ENCODE measurements at places on chromosomes 6 and 20.

DNA sequence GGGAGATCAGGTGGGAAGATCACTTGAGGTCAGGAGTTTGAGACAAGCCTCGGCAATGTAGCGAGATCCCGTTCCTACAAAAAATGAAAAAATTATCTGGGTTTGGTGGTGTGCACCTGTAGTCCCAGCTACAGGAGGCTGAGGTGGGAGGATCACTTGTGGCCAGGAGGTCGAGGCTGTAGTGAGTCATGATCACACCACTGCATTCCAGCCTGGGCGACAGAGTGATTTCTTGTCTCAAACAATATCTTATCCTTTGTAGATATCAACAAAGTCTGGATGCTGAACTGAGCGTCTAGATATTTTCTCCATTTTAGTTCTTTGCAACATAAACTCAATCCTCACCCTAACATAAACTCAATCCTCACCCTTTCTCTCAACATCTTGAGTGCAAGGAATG, 197.6 kb downstream of the DTNBP1 start:
- no peak for DNase-seq

DNA sequence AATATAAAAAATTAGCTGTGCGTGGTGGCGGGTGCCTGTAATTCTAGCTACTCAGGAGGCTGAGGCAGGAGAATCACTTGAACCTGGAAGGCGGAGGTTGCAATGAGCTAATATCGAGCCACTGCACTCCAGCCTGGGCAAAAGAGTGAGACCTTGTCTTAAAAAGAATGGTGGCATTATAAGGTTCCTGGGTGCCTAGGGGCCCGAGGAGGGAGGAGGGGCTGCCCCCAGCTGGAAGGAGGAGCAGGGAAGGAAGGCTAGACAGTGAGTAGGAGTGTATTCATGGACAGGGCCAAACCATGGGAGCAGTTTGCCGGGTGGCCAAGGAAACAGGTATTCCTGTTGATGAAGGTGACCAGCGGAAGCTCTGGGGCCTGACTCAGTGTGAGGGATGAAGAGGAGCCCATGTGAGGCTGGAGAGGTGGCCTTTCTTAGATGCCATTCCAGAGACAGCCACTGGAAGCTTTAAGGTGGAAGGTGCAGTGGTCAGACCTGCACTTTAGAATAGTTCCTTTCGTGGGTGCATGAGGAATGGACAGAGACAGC, 24.2 kb downstream of the MANBAL start:
- DNase-seq: no peak

GRCh38 chr6:1705630-1706029, 95.9 kb downstream of the FOXC1 start:
- DNase-seq: no peak

GRCh38 chr6:137226697-137227096, 7.5 kb upstream of the IFNGR1 start:
- no peak for DNase-seq

GRCh38 chr20:49658508-49658907, 55.2 kb downstream of the B4GALT5 start:
- DNase-seq: no peak

DNA sequence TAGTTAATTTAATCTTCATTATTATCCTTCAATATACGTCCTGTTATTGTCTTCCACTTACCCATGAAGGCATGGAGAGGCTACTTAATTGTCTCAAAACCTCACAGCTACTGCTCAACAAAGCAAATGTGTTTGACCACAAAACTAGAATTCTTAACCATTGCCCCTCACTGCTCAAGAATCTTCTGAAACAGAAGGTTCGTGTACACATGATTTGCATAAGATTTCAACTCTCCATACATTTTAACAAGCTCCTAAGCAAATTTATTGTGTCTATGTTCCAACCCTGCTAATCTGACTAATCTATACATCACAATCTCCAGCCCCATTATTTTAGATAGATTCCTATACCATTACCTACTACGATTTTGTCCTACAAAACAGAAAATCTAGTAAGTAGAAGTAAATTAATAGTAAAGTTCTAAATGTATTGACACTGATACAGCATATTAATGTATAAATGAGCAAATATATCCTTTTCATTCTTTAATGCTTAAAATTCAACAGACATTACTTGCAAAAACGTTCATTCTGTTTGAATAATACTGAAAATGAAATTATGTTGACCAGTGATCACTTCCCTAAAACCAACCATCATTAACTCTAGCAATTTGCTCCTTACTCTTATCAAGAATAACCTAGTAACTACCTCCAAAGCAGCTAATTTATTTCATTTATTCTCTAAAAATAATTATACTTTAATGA, 89.7 kb upstream of the RNF217 start:
- DNase-seq: no peak

GRCh38 chr6:36318690-36319435, 17.8 kb downstream of the BNIP5 start:
- DNase-seq: no peak

- DNase-seq: peak; percentile 46
These were observed 718.5 kb downstream of the RFPL4B start for GRCh38 chr6:113065611-113066010.

- DNase-seq: no peak
These were observed 85.4 kb upstream of the FOXQ1 start for GRCh38 chr6:1226277-1227099.

GRCh38 chr20:36579996-36580545, 6.7 kb downstream of the TGIF2 start:
- DNase-seq: peak; percentile 16

DNA sequence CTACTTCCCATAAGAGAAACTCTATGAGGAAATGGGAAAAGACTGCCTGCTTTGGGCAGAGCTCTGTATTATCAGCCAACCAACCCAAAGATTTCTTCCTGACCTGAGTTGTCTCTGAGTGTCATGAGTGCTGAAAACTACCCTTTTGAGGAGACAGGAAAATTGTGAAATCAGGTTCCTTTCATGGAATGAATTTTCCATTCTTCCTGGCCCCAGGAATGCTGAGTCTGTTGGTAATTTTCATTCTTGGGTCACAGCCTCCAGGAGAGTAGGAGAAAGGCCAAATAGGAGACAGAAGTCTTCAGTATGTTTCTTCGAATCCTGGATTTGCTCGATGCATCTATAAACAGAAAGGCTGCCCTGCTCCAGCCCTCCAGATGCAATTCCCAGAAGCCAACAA, 53.6 kb downstream of the SCML4 start:
- peak; percentile 47 for DNase-seq

DNA sequence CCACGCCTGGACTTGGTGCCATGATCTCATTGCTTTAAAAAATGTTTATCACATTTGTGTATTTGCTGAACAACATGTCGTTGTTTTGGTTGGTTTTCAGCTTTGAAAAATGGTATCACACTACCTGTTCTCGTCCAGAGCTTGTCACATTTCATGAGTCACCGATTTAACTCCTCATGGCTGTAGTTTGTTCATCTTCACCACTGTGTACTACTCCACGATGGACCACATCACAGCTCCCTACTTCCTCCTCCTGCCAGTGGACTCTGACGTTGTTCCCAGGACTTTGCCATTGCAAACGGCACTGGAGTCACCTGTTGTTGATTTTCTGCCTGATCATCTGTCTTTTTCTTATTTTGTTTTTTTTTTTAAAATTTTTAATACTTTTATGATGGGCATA, 157.7 kb downstream of the ERMARD start:
- no peak for DNase-seq

DNA sequence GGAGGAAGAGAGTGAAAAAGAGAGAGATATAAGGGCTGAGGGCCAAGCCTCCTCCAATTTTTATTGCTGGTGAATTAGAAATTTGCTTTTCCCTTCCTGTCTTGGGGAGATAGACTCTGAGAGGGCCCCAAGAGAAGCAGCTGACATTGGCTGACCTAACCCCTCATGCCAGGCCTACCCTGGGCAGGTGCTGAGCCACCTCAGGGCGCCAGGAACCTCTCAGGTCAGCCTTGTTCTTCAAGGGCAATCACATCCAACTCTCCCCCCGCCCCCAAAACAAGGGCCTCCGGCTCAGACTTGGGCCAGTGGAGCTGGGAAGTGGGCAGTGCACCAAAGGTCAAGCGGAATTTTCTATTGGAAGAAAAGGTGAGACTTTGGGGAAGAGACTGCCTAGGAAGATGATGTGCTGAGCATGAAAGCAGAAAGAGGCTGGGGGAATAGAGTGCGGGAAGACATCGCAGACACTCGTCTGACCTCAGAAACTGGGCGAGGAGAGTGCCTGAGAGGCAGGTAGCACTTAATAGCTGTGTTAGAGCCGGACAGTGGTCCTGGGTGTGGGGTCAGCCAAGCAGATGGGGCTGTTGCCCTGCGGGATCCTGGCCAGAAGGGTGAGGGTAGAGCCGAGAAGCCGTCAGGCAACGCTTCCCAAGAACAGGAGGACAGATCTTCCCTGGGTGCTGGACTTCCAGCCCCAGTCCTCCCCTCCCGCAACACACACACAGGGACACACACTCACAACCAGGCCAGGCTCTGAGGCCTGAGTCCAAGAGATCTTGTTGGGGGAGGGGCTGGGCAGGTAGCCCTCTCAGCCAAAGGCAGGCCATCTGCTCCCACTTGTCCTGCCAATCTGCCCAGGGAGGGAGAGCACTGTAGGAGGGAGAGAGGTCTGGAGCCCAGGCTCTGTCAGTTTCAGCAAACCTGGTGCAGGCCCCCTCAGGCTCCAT, 3.7 kb upstream of the FASTKD5 start:
- DNase-seq: no peak

- DNase-seq: no peak
These were observed 21.7 kb downstream of the KCNK5 start for GRCh38 chr6:39207416-39208222.

GRCh38 chr6:121579478-121579877, 144.0 kb downstream of the GJA1 start:
- no peak for DNase-seq

GRCh38 chr6:159259441-159260125, 90.4 kb downstream of the FNDC1 start:
- DNase-seq: no peak

DNA sequence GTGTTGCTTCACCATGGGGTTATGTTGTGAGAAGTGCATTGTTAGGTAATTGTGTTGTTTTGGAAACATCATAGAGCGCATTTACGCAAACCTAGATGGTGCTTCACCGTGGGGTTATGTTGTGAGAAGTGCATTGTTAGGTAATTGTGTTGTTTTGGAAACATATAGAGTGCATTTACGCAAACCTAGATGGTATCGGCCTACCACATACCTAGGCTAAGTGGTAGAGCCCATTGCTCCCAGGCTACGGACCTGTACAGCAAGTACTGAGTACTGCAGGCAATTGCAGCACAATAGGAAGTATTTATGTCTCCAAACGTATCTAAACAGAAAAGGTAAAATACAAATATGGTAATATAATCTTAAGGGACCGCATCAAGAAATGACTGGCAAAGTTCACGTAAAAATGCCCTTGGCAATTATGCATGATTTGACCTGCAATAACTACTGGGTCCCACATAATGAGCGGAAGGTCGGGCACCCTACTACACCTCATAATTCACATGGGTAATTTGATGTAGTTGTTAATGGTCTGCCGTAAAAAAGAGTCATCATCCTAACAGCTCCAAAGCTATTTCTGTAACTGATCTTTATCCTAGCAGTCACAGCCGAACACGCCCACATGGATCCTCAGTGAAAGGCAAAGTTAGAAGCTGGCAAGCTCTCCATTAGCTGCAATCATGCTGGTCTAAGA, 76.0 kb downstream of the RSPH3 start:
- DNase-seq: no peak

GRCh38 chr6:98828211-98828788, 6.1 kb upstream of the POU3F2 start:
- DNase-seq: no peak

- no peak for DNase-seq
These were observed 140.9 kb downstream of the EYS start for GRCh38 chr6:65566117-65566516.

- DNase-seq: no peak
These were observed 7.8 kb downstream of the NFYA start for GRCh38 chr6:41080621-41081020.

DNA sequence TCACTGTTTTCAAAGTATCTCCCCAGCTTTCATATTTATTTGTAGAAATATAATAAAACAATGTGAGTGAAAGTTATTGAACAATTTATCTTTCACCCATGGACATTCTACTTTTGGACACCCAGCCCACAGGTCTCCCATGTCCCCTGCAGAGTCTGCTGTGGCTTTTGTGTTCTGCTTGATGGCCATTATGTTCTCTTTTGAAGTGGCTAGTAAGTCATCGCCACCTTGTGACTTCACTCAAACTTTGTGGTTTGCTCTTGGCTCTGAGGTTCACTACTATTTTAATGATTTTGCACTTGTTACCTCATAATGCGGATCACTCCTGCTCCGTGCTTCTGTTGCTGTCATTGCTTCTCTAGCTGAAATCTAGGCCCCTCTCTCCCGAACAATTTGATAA, 10.2 kb upstream of the DEFB113 start:
- no peak for DNase-seq

- no peak for DNase-seq
These were observed 206.3 kb upstream of the RAB32 start for GRCh38 chr6:146337376-146337775.

- peak; percentile 34 for DNase-seq
These were observed 122.2 kb downstream of the KIF13A start for GRCh38 chr6:17865243-17865642.

GRCh38 chr6:79301290-79301689, 66.8 kb upstream of the HMGN3 start:
- no peak for DNase-seq

GRCh38 chr6:48835421-48835958, 627.6 kb downstream of the MMUT start:
- DNase-seq: no peak

GRCh38 chr20:2038161-2038560, 44.3 kb upstream of the PDYN start:
- DNase-seq: no peak

DNA sequence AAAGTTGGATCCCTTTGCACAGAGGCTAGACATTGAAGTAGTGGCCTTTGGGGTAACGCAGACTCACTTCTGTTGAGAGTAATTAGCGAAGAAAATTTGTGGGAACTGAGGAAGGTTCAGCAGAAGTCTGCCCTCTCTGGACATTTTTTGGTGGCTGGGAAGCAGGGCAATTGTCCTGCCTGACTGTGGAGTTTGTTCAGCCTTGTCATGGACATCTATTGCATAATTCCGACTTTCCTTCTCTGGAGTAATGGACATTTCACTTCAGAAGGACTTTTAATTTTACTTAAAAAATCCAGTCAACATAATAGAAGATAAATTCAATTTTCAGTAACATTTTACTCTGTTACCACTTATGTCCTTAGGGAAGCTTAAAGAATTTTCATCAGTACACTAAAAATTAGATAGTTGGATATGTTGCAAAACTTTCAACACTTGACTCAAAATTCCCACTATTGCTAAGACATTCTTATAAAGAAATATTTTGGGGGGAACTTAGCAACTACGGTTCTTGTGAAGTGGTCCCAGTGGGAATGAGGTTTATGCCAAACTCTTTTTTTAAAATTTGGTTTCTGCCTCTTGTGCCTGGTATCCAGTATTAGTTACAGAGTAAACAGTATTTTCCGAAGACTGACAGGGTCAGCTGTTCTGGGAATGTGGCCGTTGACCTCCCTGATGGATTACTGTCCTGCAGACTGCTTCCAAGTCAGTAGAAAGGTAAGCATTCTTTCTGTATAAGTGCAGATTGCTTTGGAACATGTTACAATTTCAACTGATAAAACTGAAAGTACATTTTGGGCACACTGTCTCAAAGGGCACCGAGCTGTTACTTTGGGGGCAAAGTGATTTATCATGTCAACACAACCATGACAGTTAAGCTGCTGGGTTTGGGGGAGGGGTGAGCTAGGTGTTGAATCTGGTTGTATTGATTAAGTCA, 100.6 kb upstream of the MLIP start:
- DNase-seq: peak; percentile 30

Data from fibroblast of skin of right biceps (primary cell).